ENCODE measurements at places on chromosomes 12 and 14.

DNA sequence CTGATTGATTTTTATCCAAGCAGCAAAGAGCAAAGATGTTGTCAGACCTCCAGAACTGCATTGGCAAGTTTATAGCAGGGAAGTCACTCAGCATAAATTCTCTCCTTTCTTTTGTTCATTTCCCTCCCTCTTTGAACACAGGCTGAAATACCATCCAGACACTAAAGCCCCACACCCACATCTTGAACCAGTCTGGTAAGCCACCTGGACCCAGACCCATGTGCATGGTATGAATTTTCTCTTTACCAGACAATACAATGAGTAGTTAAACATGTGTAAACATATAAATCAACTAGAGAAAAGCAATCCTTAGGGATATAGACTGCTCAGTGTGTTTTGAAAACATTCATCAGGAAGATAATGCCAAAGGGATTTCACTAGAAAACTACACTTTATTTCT is 488.3 kb upstream of the FLRT2 start:
- no peak for DNase-seq

- DNase-seq, result no peak
These were observed 10.2 kb downstream of the CD69 start for GRCh38 chr12:9750276-9751203.

DNA sequence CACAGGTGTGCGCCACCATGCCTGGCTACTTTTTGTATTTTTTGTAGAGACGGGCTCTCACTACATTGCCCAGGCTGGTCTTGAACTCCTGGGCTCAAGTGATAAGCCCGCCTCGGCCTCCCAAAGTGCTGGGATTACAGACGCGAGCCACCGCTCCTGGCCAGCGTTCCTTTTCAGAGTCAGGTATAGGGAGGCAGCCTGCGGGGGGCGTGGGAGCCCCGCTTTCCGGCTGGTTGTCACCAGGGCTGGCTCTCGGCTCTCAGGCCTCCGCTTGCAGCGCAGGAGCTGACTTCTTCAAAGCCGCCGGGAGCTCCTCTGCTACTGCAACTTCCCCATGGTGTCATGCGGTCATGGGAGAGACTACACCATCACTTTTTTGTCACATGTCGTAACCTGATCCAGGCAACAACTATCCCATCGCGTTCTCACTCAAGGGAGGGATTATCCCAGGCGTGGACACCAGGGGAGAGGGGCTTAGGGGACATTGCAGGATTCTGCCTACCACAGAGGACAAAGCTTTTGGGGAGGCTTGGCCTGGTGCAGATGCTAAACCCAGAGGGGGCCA is 129.4 kb downstream of the SCARB1 start:
- no peak for DNase-seq

DNA sequence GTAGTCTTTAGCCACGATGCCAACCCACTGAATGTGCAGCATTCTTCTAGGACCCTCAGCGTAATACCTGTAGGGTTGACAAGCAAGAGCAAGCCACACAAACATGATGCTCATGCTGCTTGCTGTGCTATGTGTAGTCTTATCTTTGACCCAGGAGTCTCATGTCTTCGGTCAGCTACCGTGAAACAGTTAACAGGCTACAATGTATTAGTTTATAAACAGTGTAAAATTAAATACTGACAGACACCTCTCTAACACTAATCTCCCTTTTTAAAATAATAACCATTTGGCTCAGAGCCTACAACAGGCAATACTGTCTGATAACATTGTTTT is 1.9 kb downstream of the EAPP start:
- DNase-seq, result no peak

DNA sequence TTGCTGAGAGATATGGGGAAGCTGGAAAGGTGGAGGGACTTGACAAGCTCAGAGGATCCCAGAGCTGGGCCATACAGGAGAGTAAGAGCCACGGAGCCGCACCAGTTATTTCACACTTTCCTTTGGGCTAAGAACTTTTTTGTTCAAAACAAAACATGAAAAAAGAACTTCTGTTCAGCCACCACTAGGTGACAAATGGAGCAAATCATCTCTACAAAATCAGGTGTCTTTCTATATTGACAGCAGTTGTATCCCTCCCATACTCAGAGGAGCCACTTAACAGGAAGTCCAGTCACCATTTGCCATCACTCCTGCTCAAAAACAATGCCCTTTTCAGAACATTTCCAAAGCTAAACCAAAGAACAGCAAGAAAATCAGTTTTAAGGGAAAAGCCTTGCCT is 70.3 kb upstream of the DBX2 start:
- no peak for DNase-seq

DNA sequence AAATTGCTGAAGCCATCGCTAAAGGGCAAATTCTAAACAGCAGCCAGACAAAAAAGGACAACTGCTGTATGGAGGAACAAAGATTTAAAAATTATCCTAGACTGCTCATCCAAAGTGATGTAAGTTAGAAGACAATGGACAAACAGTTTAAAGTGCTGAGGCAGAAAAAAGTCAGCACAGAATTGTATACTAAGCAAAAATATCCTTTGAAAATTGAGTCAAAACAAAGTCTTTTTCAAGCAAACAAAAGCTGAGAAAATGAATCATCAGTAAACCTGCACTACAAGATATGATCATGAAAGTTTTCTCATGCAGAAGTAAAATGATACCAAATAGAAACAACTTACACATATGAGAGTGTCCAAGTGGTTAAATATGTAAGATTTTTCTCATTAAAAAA is 43.6 kb downstream of the EML5 start:
- no peak for DNase-seq

GRCh38 chr14:79605849-79606248 is 605.5 kb downstream of the DIO2 start:
- no peak for DNase-seq

DNA sequence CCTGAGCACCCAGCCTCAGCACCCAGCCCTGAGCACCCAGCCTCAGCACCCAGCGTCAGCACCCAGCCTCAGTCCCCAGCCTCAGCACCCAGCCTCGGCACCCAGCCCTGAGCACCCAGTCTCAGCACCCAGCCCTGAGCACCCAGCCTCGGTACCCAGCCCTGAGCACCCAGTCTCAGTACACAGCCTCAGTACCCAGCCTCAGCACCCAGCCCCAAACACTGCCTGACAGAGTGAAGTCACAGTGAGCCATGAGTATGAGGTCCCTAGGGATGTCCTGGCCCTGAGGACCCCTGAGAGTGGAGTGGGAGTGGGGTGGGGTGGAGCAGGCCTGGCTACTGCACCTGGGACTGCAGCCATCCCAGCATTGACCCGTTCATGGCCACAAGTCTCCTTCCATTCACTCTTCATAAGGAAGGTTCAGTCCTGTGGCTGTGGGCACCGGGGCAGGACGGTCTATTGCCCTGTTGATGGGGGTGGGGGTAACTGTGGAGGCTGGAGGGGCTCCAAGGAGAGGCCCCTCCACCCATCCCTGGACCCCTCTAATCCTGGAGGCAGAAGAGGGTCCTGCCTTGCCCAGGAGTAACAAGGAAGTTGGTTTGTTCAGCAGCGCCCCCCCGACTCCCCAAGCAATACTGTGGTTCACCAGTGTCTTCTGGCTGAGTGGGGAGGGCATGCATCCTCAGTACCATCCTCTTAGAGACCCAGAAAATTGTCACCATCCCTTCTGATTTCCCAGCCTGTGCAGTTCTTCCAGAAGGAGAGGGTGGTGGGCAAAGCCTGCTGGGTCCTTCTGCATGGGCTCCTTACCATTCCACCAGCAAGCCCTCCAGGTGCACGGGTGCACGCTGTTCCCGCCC is 140.5 kb downstream of the ADGRD1 start:
- no peak for DNase-seq

GRCh38 chr12:116442946-116443345 is 116.2 kb upstream of the MAP1LC3B2 start:
- no peak for DNase-seq

- no peak for DNase-seq
These were observed 76.7 kb downstream of the NCOR2 start for GRCh38 chr12:124490584-124491305.

- DNase-seq, result no peak
These were observed 150.6 kb upstream of the TBX3 start for GRCh38 chr12:114834621-114835020.

DNA sequence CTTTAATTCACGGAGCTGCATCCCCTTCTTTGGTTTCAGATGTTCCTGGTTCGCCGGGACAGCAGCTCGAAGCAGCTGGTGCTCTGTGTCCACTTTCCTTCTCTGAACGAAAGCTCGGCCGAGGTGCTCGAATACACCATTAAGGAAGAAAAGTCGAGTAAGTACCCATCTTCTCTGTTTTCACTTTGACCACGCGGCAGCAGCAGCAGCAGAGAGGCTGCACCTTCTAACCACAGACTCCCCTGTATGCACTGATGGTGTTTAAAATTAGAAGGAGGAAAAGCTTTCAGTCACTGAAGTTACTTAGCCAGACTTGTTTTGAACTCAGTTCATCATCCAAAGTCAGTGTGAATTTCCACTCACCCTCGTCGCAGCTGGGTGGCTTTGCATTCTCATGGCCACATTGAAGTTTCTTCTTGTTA is 63.8 kb downstream of the RIN3 start:
- DNase-seq, result no peak

DNA sequence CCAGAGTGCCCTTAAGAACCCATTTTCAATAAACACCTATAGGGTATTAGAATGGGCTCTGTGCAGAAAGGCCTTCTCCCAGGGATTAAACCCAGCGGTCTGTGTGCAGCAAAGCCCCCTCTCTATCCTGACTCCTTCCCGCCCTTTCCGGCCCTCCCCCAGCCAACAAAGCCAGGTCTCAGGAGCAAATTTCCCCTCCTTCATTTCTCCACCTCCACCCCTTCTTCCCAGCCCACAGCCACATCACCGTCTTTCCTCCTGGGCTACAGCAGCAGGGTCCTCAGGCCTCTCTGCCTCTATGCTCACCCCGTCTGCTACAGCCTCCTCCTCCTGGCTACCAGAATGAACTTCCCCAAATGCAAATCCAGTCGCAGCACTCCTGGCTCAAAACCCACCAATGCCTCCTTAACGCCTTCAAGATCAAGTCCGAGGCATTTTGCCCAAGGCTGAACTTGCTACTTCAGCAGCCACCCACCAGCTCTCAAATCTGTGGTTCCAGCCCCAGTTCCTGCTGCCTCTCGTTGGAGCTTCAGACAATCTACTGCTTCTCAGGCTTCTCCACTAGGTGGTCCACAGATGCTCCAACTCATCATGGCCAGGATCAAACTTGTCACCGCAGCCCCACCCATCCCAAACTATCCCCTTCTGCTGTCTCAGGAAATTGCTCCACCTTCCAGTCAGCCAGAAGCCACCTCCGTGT is 134.8 kb downstream of the BCL11B start:
- no peak for DNase-seq

GRCh38 chr14:31792726-31793125 is 231.5 kb downstream of the NUBPL start:
- DNase-seq, result no peak

DNA sequence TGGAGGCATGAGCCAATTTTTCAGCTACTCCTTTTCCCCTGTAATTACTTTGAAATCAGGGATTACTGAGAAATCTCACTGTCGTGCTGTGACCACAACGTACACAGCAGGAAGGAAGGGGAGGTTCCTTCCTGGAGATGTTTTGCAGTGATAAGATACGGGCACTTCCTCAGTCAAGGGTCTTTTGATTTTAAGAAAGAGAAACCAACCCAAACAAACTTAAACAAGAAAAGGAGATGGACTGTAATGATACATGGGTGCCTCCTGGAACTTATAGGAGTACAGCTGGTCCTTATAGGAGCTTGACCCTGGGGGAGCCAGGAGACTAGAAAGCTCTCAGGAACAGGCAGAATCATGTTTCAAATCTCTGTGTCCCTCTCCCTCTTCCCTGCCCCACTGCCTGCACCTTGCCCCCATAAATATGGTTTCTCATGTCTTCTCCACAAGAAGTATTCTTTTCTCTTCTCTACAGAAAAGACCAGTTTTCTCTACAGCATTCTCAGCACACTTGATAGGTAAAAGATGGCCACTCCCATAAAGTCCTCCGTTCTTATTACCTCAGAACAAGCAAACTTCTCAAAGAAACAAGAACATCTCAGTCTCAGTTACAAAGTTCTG is 281.1 kb upstream of the AMIGO2 start:
- peak; percentile 24 for DNase-seq

- no peak for DNase-seq
These were observed 11.7 kb downstream of the KDM2B start for GRCh38 chr12:121568971-121569751.

DNA sequence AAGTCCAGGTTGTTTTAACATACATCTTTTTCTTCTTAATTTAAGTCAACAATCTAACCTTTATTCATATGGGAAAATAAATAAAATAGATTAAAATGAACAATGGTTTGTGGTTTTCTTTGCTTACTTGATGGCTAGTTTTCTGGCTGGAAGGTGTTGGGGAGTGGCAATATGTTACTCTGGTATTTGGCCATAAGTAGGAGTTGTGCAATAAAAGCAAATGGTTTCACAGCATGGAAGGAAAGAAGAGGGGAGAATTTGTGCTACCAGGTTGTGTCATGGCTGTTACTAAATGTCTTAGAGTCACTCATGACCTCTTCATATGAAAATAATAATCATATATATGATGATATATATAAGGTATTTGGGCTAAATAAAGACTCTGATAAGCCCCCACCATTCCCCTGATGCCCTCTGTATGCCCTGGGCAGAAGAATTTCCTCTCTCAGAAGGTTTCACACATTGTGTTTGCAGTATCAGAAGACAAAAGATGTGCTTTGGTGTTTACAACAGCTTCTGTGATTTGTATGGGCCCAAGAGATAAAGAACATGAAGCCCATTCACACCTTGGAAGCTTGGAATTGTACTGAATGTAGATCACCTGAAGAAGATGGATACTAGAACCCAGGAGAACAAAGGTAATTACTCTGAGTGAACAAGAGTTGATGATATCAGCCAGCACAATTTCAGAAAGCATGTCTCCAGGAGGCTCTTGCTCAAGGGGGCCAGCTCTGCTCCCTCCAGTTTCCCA is 160.9 kb downstream of the ALG10B start:
- DNase-seq, result no peak
